ENCODE measurements at places on chromosomes 11 and 22.

DNA sequence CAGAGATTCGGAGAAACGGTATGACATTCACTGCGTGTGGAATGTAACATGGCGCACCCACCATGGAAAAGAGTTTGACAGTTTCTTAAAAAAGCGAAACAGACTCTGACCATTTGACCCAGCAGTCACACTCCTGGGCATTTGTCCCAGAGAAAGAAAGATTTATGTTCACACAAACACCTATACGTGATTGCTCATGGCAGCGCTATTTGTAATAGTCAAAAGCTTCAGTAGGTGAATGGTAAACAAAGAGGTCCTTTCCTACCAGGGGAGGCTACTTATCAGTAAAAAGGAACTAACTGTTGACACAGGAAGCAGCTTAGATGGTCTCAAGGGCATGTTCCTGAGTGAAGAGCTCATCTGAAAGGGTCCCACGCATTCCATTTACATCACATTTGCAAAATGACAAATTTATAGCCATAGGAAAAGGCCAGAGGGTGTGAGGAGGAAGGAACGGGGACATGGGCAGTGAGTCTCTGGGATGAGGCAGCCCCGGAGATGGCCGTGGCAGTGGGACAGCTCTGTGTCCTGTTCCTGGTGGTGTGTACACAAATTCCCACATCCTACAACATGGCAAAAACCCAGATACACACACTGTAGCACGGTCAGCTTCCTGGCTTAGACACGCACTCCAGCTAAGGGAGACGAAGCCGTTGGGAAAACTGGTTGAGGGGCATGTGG, 14.6 kb upstream of the KRTAP5-6 start:
- DNase-seq: no peak

DNA sequence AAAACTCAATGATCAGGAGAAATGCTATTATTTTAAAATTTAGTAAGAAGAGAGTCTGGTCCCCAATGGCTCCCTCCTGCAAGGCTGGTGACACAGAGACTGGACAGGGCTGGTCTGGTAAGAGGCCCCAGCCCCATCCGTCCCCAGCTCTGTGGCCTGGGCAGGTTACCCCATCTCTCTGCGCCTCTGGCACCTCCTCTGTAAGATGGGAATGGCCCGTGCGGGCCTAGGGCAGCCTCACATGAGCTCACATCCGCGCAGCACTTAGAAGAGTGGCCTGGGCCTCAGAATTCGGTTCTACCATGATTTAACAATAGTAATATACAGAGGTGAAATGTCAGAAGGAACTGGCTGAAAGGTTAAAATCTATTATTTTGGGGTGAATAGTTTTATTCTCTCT, 1.2 kb downstream of the APOBEC3F start:
- DNase-seq: no peak

- no peak for DNase-seq
Measured at GRCh38 chr11:58609723-58610122, 12.7 kb upstream of the CNTF start.

GRCh38 chr11:73246303-73246702, 25.8 kb upstream of the P2RY6 start:
- DNase-seq: no peak

GRCh38 chr11:13117344-13117743, 108.2 kb downstream of the RASSF10 start:
- no peak for DNase-seq

GRCh38 chr22:29647954-29648737, 44.7 kb downstream of the NF2 start:
- no peak for DNase-seq
